ENCODE measurements at places on chromosomes 6 and 20.

DNA sequence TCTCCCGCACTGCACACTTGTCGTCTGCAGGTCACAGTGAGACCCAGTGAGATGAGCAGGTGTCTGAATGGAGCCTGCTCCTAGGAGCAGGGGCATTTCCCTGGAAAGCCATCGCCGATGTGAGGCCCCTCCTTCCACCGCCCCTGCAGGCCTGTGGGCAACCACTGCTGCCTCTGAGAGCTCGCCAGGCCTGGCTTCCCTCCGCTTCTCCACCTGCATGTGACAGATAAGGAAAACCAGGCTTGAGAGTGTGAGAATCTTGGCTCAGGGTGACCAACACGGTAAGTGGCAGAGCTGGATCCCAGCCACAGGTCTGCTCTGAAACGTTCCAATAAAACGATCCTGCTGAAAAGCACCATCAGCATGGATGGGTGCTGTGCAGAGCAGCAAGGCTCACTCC lies 332.8 kb downstream of the CDH4 start:
- DNase-seq, result no peak

DNA sequence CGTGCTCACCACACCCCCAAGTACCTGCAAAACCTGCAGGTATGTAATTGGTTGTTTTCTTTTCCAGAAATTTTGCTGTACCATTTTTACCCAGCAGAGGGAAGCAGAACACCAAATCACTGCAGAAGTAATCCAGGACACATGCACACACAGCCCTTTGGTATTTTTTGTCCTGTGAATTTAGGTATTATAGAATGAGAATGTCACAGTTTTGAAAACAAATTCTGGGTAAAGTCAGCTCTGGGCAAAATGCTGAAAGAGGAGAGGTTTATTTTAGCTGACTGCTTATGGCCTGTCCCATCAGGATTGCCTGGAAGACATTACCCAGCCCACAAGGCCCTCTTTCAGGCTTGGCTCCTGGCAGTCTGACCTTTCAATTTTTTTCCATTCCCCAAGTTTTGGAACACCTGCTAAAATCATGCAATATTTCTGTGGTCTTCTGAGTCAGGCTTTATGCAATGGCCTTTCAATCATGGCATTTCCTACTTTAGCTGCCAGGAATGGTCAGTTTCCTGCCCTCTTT lies 3.5 kb upstream of the EFHC1 start:
- DNase-seq, result no peak

- no peak for DNase-seq
Observed at GRCh38 chr6:154127657-154128056, 88.6 kb downstream of the OPRM1 start.

- no peak for DNase-seq
Observed at GRCh38 chr20:19886661-19887288, 128.7 kb downstream of the RIN2 start.

DNA sequence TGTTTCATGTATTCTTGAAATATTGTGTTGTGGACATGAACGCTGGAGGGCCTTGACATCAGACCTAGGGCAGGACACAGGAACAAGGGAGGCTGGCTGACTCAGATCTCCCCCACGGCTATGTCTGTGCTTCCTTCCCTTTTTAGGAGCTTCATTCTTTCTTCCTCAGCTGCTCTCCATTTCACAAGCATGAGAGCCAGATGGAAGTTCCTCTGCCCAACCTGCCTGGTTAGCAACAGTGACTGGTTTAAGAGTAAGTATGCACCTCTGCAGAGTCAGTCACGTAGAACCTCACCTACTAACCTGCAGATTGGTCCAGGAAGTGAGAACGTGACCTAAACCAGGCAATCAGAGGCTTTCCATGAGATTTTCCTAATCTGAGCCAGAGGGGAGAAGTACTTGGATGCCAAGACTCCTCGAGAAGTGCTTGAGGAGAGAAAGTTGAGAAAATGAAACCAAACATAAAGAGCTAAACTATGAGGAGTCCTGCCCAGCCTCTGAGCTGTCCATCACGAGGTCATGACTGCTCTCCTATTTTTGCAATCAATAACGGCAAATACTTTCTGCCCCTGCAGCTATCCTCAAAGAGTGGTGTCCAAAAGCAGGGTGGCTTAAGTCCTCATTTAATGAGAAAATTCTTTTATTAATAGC lies 465.2 kb upstream of the CITED2 start:
- DNase-seq, result no peak

GRCh38 chr20:25199473-25200260 lies 4.2 kb downstream of the ENTPD6 start:
- DNase-seq, result no peak

- DNase-seq, result no peak
Observed at GRCh38 chr20:63565699-63566335, 8.2 kb downstream of the HELZ2 start.

DNA sequence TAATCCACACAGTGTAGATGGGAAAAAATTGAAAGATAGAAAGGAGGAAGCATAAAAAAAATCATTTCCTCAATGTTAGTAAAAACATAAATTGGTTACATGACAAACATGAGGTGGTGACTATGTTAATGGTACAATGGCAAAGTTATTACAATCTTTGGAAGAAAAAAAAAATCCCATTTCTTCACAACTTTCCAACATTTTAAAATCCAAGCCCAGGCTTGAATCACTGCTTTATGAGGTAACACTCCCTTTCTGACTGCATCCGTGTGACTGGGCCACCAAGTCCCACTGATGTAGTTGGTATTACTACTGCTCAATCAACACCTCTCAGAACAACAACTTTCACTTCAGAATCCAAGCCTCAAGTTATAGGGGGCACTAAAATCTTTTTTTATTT lies 160.4 kb downstream of the BTBD9 start:
- DNase-seq, result no peak

- DNase-seq, result no peak
Observed at GRCh38 chr6:161406646-161407045, 132.8 kb upstream of the AGPAT4 start.

DNA sequence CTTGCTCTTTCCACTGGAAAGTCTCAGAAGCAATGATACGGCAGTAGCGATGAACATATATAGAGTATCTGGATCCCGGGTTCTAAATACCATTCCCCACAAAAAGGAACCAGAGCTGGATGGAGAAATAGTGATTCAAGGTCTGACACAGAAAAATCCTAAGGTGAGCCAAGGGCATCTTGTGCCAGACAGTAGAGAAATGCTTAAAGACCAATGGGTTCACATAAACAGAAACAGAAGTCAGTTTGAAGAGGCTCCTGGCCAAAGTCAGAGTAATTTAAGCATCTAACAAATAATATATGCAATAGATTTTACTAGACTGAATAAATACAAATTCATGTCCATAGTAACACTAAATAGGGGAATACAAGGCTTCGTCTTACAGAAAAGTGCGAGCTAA lies 54.7 kb downstream of the RGS17 start:
- no peak for DNase-seq

- no peak for DNase-seq
Observed at GRCh38 chr6:79180052-79180451, 54.4 kb downstream of the HMGN3 start.

DNA sequence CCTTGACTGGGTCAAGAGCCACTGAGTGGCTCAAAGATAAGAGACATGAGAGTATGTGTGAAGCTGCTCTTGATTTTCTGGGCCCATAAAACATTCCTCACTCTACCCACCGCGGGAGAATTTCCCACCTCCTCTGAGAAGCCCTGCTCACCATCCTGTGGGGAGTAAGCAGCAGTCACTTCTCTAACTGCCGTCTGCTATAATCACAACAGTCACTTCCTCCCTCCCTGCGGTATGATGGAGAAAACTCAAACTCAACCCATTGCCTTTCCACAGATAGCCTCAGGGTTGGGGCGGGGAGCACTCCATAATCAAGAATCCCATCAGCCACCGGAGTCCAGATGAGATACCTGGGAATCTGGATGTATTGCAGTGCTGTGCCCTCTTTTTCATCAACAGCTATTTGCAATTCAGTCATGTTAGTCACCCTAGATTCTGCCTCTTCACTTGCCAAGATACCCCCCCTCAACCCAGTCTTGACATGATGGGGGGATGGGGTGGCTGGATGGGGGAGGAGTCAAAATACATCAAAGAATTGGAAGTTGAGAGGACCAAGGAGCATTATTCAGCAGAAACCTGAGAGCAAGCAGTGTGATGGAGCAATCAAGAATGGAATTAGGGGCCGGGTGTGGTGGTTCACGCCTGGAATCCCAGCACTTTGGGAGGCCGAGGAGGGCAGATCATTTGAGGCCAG lies 5.1 kb downstream of the MOCS1 start:
- no peak for DNase-seq

DNA sequence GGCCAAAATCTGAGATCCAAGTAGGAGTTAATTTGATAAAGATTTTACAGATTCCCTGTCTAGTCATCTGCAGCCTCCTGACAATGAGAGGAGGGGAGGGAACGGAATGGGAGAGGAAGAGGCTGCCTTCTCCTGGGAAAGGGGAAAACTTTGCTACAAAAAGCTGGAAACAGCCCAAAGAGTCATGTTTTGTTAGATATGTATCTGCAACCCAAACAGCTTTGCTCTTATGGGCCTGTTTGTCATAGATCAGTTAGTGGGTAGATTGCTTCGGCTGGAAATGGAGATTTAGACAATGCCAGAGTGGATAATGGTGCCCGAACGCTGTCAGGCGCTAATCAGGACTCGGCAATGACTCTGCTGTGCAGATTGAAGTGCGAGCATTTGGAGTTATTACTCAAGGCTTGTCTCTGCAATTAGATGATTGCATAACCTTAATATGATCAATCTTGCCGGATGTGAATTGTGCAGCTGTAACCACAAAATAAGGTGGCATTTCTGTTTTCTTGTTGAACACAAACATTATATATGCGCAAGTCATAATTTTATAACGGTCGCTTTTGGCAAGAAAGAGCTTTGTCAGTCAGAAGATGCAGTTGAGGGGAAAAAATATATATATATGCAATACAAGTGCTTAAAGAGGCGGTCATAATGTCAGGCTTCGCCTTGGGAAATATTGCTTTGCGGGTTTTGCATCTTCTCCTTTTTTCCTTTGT lies 92.4 kb upstream of the MAFB start:
- no peak for DNase-seq

GRCh38 chr6:3900744-3901336 lies 51.7 kb downstream of the FAM50B start:
- DNase-seq, result no peak

DNA sequence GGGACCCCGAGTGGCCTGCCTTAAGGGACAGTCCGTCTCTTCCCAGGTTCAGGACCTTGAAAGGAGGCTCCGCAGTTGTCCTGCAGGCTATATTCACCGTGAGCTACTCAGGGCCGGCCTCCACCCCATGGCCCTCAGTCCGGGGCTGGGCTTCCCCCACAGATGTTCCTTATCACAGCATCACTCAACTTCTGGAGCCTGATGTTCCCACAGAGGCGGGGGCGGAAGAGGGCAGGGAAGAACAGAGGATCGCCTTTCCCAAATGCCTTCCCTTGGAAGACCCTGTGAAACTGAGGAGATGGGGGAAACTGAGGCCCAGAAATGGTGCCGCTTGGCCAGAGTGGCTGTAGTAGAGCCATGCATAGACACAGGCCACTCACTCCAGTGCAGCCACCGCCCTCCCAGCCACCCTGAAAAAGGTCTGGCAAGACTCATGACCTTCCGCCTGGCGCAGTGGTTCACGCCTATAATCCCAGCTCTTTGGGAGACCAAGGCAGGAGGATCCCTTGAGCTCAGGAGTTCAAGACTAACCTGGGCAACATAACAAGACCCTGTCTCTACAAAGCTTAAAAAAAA lies 4.3 kb upstream of the COX4I2 start:
- no peak for DNase-seq

- no peak for DNase-seq
Observed at GRCh38 chr6:168691774-168692173, 250.8 kb downstream of the SMOC2 start.

- no peak for DNase-seq
Observed at GRCh38 chr20:6558341-6558740, 209.1 kb upstream of the BMP2 start.

GRCh38 chr6:10518557-10519407 lies 2.4 kb upstream of the GCNT2 start:
- DNase-seq, result no peak

DNA sequence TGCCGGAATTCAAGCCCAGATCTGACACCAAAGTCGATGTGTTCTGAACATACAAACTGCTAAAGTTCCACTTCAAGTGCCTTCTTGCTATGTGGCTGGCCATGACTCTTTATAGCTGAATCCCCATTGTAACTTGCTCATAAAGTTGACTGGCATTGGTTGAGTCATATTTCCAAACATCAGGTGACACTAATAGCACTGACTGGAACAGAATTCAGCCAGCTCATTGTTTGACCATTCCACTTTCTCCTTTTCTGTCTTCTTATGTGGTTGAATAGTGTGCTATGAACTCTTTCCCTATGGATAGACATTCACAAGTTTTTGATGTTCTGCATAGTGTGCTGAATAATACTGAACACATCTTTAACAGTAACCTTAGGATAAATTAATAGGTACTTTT lies 266.2 kb upstream of the ZFP64 start:
- DNase-seq, result no peak

GRCh38 chr20:21971436-21971835 lies 266.0 kb downstream of the PAX1 start:
- DNase-seq, result no peak

DNA sequence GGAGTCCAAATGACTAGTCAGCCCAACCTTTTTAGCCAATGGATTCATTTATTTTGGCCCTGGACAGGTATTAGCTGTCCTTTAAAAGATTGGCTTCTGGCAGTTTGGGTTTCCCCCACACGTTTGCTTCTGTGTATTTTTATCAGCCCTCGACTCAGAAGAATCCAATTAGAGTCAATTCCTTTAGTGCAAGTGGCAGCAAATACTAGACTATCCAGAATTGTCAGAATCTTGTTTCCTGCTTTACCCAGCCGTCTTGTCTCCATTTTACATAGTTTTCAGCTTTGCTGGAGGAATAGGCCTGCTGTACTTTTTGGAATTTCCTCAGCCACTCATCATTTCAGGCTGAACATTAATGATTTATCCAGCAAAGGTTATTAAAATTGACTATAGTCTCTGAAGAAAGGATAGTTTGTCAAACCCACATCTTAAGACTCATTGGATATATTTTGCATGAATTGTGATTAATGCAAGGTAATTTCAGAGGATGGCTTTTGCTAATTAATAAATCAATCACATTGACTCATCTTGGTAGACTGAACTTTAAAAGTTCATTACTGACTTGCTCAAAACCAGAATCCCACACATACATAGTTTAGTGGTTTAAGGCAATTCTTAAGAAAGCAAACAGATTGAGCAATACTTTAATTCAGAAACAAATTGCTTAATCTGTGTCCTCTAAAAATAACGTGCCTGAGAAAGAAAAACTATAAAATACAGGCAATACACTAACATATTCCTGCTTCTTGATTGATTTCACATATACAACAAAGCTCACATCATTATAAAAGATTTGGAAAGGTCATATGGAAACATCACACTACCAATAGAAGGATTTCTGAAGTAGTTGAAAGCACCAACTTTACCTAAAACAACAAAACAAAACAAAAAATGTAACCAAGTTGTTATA lies 62.9 kb upstream of the ZNF217 start:
- no peak for DNase-seq

Measured in stimulated activated CD4-positive, alpha-beta T cell treated with anti-CD3 and anti-CD28 coated beads, Interleukin-1b, Interleukin-23, amount 100 ng/mL, for 1 hour (primary cell).